ENCODE measurements at places on chromosomes 7 and 10.

GRCh38 chr7:13159467-13160184 is 472.2 kb downstream of the ARL4A start:
- DNase-seq: no peak

DNA sequence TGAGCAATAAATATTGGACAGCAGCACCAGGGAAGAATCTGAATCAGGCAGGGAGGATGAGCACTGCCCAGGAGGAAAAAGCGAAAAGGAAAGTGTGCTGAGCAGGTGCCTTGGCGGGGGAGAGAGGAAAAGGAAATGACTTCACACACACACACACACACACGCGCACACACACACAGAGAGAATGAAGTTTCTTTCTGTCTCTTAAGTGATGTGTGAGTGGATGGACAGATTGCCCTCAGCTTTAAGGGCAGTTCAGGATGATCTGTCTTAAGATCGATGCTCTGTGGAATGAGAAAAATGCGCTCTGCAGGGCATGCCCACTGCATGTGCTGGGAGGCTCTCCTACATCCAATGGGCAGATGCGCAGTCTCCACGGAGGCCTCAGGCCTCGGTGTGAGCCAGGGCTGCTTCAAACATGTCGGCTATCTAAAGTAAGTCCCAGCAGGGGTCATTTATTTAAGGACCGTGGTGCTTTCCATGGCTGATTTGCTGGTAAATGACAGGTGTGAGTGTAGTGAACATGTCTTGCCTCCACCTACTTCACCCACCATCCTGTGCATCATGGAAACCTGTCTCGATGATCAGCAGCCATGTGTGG is 2.5 kb upstream of the ACBD5 start:
- DNase-seq: no peak

DNA sequence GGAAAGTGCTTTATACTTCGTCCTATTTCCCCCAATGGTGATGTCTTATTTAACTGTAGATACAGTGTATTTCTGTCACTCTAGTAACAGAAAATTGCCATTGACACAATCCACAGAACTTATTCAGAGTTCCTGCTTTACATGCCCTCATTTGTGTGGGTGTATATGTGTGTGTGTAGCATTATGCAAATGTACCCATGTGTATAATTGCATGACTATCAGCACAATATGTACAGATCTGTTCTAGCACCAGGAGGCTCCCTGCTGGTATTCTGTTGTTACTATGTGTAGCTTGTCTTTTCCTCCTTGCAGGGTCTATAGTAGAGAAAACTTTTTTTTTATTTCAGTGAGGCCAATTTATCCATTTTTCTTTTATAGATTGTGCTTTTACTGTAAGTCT is 16.5 kb downstream of the CYP3A43 start:
- no peak for DNase-seq

DNA sequence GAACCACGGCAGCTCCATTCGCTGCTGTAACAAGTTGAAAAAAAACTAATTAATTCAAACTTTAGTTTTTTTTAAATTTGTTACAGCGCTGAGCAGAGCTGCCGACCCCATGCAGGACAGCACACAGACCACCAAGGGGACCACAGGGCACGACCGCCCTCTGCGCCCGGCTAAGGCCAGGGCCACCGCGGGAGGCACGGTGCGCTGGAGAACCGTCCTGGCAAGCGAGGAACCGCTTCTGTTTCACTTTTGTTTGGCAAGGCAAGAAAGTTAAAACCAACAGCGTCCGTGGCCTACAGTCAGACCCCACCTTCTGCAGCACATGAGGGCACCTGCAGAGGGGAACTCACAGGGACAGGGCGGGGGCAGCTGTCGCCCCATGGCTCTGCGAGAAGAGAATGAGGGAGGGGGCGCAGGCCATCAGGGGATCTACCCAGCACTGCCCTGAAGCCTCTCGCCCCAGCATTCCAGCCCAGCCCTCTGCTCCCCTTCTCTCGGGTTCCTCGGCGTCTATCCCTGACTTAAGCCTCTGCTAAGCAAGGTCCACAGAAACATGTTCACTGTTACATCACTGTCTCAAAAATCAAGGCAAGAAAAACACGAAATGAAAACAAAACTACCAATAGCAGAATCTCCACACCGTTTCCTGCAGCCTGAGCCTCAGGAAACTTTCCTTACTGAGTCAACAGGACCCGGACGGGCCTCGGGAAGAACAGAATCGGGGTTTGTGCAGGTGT is 204.4 kb downstream of the DIP2C start:
- no peak for DNase-seq

DNA sequence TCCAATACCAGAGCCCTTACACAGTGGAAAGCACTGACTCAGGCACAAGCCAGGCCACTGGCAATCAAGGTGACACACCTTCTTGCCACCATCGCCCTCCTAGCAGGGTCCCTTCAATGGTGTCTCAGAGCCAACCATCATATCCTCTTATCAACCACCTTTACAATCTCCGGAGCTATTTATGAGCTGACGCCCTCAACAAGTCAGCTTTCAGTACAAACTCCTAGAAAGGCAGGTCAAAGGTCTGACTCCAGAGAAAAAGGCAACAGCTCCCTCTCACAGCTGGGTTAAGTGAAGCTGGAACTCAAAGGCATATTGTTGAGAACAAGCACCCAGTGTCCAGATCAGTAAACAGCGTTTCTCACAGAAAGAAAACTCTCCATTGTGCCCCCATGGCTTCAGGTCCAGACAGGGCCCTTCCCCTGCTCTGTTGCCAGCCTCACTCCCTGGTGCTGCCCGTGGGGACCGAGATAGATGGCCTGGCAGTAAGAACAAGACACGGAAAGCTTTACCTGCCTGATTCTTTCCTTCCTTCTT is 2.4 kb downstream of the ZNF3 start:
- DNase-seq: no peak

GRCh38 chr7:20197125-20197748 is 19.9 kb downstream of the MACC1 start:
- no peak for DNase-seq
